Mammary epithelial cell (primary cell): ENCODE measurements at places on chromosomes 1 and 21. TPM values are rescaled to one million over a fixed set of nuclear protein-coding genes. Genes with fewer than 3 reads are reported as not detected.

S100A7 gene
- polyA plus RNA-seq = 1.1 TPM

ADAM15 gene
- polyA plus RNA-seq = 129 TPM

ETS2 gene
- 21.9 TPM for polyA plus RNA-seq

HES2 gene
- polyA plus RNA-seq = 29.0 TPM

ELAVL4 gene
- not detected for polyA plus RNA-seq

DHRS3 gene
- polyA plus RNA-seq = 28.3 TPM

GBP3 gene
- 11.0 TPM for polyA plus RNA-seq

GRCh38 chr1:187032982-187033692 lies 204.4 kb downstream of the PLA2G4A start:
- DNase-seq = no peak

DNA sequence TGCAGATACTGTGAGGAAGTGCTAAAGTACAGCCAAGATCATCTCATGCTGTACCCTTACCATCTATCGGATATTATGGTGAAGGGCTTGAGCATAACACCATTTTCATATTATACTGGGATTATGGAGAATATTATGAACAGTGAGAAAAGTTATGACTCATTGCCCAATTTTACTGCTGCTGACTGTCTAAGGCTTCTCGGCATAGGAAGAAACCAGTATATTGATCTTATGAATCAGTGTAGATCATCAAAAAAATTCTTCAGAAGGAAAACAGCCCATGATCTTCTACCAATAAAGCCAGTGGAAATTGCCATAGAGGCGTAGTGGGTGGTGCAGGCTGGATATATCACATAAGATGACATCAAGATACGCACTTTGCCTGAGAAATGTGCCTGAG lies 47.7 kb downstream of the PPIAL4G start:
- DNase-seq = no peak

DNA sequence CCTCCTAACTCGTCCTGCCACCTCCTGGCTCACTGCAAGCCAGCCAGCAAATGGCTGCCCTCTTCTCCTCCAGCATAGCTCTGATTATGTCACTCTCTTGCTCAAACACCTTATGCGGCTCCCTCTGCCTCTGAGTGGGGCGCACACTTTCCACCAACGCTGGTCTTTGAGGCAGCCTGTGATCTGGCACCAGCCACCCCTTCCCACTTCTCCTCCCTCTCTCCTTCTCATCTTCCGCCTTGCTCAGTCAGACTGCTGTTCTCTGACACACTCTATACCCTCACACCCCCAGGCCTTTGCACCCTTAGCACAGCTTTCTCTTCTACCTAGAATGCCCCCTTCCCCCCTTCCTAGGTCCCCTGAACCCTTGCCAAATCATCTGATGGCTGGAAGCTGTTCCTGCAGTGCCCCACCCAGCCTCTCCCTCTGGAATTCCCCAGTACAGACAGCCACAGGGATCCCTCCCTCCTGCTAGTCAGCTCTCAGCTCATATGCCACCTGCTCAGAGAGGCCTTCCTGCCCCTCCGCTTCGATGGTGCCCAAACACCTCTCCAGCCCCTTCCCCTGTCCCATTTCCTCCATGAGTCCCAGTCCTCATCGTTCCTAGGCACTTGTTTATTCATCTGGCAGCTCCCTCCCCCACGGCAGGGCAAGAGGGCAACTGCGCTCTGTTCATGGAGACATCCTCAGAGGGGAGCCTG lies 21.7 kb upstream of the PEF1 start:
- peak; percentile 74 for DNase-seq

DNA sequence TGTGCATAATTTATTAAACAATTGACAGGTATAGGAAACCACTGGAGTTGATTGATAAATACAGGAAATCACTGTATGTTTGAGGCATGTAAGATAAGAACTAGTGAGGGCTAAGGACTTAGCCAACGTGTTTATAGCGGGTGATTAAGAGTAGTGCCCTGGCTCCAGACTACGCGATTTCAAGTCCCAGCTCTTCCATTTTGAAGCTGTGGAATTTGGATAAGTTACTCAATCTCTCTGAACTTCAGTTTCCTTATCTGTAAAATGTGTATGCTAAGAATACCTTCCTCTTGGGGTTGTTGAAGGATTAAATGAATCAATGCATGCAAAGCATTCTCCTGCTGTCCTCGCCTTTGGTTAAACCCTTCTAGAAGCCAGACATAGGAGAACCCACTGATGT lies 143.3 kb upstream of the GJB5 start:
- DNase-seq = no peak

- no peak for DNase-seq
Observed at GRCh38 chr1:111843177-111843576, 87.5 kb downstream of the DDX20 start.

GRCh38 chr1:63223426-63223825 lies 98.9 kb upstream of the FOXD3 start:
- no peak for DNase-seq

- no peak for DNase-seq
Observed at GRCh38 chr1:222161676-222162075, 386.2 kb downstream of the HHIPL2 start.

GRCh38 chr1:223216531-223217205 lies 73.6 kb upstream of the TLR5 start:
- DNase-seq = no peak

- DNase-seq = no peak
Observed at GRCh38 chr21:45494135-45494850, 47.9 kb downstream of the SLC19A1 start.

- peak; percentile 70 for DNase-seq
Observed at GRCh38 chr21:38631676-38632075, 133.4 kb upstream of the ERG start.

- no peak for DNase-seq
Observed at GRCh38 chr1:15100880-15101760, 52.4 kb upstream of the TMEM51 start.

DNA sequence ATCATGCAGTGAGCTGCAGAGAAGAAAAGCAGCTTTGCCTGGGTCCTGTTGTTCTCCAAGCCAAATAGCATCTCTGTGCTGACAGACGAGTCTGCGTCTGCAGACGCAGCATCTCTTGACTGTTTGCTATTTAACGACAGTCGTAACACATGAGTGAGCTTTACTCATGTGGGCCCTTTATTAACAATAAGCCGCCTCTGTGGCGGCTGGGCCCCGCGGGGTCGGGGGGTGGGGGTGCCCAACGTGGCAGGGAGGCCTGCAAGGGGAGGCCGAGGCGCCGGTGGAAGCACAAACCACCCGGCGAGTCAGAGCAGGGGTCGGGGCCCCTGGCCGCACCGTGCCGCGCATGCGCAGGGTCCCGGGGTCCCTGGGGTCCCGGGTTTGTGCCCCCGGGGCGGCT lies 435.1 kb downstream of the KIF26B start:
- DNase-seq = no peak

GRCh38 chr1:39435597-39435996 lies 55.8 kb upstream of the BMP8A start:
- no peak for DNase-seq

GRCh38 chr21:31255896-31256295 lies 88.2 kb downstream of the TIAM1 start:
- DNase-seq = no peak

- no peak for DNase-seq
Observed at GRCh38 chr1:59973719-59974118, 47.1 kb upstream of the CYP2J2 start.

DNA sequence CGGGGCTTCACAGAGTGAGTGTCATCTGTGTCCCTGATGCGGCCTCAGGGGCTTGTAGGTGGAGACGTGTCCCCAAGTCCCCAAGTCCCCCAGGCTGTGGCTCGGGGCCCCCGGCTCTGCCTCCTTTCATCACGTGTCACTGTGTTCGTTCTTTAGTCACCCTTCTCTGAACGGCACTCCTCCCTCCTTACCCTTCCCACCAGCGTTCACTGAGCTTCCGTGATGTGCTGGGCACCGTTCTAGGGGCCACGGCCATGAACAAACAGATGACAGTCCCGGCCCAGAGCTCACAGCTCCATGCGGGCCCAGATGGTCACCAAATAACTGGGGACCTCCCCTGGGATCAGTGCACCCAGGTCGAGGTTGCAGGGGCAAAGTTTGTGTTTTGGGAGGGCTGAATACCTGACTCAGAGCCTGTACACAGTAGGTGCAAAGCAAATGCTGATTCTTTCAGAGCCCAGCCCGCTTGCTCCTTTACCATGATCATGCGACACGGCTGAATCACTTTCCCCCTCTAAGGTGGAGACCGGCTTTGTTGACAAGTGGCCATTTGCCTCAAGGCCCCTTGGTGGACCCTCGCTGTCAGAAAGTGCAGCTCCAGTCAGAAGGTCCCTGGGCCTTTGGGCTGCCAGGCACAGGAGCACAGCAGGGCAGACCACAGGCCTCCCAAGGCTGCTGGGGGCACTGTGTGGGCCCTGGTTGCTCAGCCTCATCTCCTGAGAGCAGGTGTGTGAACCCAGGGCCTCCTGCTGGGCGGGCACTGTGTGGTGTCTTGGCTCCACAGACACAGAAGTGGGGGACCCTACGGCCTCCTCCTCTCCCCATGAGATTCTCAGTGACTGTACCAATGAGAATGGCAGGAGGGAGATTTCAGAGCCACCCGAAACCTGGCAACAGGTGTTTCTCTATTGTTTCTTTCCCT lies 592.5 kb downstream of the PTPRU start:
- DNase-seq = no peak
